NCI-H2029 treated with DMSO at 0.1 percent for 48 hours (cell line): ENCODE measurements at places on chromosomes 2 and 18.
A peak's percentile ranks its signal among the peaks of the same experiment; 100 is the strongest.

DNA sequence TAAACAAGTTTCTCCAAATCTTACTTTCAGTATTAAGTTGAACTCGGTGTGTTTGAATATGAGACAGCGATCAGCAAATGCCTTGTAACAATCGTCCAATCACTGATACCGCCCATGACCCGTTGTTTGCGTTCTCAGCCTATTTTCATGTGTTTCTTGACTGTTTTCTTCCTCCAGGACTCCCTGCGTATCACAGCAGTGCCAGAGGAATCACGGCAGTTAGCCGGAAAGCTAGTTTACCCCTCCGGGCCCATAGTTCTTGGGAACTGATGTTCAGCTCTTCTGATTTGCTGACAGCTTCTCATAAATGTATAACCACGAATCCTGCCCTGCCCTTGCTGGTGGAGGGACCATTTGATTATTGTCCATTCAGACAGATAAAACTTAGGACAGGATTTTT is 42.2 kb upstream of the TPO start:
- no peak for DNase-seq

GRCh38 chr2:9280224-9280623 is 73.6 kb downstream of the ASAP2 start:
- DNase-seq: no peak

DNA sequence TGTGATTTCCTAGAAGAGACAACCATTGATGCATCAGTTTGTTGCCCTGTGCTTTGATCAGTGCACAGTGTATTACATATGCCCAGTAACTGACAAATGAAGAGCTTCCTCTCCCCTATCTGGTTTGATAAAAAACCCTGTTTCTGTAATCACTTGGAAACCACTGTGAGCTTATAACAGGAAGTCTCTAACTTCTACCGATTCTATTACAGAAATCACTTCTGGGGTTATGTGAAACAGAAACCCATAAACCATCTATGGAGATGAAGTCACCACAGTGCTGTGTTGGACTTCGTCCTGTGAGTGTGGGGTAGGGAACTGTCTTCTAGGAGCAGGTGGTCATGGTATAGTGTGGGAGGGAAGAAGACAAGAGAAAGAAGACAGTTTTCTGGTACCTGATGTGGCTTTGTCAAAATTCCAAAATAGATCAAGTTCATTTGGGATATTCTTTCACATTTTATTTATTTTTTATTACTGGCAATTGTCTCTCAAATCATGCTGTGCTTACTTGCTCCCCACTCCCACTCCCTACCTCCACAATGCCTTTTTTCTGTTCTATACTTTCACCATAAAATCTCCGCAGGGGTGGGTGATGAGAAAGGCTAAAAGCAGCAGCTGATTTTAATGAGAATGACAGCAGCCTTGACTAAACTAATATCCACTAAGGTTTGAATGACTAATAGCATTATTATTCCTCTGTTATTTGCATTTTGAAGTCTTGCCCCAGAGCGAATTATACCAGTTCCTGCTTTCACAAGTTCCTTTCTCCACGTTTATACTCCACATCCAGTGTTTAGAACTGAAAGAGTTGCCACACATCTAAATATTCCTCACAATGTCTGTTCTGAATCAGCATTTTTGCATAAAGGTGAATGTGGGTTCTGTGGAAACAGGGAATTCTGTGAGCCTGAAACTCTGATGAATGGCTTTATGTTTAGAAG is 41.7 kb upstream of the RND3 start:
- no peak for DNase-seq

- DNase-seq: no peak
Measured at GRCh38 chr18:8298186-8298585, 311.1 kb upstream of the RAB12 start.

DNA sequence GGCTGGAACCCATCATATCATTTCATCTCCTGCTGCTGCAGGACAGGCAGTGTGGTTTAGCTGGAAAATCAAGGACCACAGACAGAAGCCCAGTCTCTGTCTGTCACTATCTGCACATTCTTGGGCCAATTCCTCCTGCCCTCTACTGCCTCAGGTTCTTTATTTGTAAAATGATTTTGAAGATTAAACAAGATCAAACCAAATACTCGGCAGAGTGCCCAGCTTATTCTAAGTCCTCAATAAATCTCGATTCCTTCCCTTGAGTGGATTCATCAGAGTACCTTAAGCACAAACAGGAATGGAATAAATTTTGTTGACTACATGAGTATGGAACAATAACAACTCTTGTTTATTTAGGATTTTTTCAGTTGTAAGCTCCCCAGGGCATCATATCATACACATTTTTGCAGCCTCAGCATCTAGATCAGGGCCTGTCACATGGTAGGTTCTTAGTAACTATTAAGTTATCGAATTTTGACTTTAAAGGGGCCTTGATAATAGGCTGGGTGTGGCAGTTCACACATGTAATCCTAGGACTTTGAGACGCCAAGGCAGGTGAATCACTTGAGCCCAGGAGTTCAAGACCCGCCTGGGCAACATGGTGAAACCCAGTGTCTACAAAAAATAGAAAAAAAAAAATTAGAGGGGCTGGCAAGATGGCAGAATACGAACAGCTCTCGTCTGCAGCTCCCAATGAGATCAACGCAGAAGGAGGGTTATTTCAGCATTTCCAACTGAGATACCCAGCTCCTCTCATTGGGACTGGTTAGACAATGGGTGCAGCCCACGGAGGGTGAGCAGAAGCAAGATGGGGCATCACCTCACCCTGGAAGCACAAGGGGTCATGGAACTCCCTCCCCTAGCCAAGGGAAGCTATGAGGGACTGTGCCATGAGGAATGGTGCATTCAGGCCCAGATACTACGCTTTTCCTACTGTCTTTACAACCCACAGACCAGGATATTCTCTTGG is 11.1 kb downstream of the RHOB start:
- DNase-seq: no peak

DNA sequence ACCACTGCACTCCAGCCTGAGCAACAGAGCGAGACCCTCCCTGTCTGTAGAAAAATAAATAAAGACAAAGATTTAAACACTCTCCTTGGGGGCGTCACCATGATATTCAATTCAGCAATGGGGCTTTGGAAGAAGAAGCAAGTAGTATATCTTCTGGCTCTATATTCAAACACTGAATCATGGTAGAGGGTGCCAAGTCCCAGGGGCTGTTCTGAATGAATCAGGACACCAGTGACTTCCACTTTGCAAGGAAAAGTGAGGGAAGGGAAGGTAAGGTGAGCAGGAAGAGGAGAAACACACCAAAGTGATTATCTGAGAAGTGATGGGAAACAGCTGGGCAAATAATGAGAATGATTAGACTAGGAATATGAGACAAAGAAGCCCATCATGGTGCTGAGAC is 80.5 kb downstream of the AAK1 start:
- DNase-seq: peak; percentile 11
